Ovary (tissue), 10 donors: ENCODE measurements at places on chromosomes 3 and 15.
A peak's percentile ranks its signal among the peaks of the same experiment; 100 is the strongest.

DNA sequence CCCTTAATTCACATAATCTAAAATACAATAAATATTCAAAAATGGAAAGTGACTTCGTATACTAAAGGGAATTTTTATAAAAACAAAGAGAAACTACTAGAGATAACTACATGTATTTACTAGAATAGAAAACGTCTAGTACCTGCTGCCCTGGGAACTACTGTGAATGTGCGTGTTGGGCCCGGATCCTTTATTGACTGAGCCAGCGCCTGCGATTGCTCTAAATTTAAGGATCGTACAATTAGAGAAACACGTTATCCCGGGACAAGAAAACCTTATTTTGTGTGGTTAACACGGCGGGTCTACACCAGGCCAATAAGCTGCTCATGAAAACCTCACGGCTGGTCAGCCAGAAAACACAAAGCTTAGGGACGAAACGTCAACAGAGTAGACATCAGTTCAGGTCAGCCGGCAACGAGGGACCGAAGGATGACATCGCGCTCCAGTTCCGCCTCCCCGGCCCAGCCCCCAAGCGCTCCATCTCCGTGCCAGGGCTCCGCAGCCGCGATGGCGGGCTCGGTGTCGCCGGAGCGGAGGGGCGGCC is 555 bp downstream of the TM2D3 start:
- peak; percentile 45 for DNase-seq

DNA sequence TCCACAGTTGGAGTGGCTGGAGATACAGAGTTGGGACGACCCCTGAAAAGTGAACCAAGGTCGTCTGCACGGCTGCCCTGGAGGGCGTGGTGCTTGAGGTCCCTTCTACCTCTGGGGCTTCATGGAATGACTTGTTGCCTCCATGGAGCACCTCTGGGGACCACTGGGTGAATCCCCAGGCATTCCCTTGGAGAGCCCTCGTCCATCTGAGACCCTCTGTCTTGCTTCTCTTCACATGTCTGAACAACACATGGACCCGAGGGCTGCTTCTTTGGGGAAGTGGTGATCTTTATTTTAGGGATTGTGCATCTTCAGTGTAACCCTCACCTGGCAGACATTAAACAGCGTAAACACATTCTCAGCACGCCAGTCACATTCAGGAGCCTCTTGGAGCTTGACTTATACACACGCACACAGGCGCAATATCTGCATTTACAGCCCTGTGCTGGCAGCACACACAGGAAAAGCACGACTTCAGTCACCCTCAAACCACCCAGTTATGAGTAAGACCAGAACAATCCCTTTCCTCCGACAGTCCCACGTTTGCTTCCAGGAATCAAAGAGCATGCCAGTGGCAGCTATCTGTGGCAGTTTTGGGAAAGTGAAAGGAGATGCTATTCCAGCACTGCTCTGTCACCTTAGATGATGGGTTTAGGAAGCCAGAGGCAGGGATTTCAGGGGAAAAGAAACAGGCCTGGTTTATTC is 12.6 kb downstream of the FAM107A start:
- no peak for DNase-seq

DNA sequence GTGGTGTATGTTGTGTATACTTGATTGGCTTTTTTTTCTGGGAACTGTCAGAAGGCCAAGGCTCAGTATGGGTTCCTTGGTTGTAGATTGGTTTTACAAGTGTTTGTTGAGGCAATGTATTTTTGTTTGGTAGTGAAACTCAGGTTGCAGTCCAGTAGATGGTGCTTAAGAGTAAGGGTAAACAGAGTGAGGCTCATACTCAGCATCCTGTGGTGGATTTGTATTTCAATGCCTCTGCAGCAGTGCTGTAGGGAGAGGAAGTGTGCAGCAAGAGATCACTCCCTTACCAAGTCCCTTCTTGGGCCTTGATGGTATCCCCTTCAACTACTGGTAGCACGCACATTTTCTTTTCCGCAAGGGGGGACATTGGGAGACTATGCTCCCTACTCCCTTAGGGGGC is 428.5 kb upstream of the CNTN3 start:
- no peak for DNase-seq

- DNase-seq, result peak; percentile 40
Observed at GRCh38 chr3:115512565-115513415, 110.5 kb upstream of the GAP43 start.

DNA sequence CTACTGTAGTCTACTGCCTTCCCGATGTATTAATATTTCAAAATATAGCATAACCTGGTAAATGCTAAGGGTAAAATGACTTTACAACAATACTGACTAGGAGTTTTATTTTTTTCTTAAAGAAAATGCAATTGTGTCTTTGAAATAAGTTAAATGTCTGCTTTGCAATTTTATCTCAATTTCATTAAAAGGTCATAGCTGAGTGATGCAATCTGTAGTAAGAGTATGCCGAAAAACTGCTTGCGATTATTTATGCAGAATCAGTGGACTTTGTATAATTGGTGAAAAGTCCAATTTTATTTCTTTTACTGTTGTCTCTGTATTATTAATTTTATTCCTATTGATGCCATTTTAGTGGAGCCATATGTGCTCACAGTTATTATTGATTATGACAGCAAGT is 1143.6 kb upstream of the EPHA6 start:
- DNase-seq, result no peak

DNA sequence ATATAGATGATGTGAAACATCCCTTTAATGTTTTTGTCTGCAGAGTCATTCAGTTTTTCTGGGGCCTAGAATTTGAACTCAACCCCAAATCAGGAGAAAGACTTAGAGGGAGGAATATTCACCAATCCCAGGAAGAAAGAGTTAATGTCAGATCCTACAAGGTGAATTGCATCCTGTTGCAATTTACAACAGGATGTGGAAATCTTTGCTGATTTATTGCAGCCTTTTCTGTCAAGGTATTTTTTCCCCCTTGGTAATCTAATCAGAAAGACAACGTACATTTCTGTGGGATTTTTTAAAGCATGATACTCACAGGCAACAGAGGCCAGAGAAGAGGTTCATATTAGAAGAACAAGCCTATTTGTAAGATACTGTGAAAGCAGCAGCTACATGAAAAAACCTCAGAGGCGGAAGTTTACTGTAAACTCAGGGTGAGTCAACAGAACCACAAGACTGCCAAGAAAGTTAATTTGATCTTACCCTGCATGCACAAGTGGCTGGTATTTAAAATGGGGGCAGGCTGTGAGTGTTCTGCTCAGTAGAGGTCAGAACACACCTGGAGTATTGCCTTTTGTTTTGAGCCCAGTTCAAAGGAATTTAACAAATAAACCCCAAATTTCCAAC is 531.9 kb downstream of the AGBL1 start:
- DNase-seq, result no peak

DNA sequence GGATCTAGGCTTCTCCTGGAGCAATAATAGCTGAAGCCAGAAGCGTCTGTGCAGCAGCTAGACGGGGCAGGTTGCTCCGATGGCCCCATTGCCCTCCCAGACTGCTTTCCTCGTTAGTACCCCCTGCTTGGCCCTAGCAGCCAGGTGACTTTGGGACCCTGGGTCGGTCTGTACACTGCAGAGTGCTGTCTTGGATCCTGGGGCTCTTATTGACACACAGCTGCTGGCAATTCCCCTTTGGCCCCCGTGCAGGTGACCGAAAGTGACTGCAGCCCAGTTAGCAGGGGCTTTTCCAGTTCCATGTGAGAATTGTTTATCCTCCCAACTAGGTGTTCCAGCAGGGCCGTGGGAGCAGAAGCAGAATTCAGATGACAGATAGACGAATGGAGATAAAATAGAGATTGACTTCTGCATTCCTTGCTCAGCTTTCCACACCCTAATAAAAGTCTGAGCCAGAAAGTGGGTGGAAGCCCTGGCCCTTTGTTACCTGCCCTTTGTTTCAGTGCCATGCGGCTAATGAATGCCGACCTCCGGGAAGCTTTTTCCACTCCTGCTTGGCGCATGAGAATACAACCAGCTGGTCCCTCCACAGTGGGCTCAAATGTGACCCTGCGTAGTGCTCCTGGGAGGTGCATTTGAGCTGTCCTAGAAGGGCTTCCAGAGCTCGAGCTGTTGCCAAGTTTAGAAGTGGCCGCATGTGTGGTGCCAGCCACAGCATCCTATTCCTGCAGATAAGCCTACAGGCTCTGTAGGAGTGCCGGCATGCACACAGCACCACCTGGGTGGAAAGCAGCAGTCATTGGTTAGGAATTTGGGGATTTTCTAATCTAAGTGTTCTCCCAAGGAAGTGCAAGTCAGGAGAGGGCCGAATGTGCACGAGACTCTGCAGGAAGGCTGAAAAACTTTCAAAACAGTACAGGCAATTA is 94.4 kb downstream of the SLCO3A1 start:
- no peak for DNase-seq

DNA sequence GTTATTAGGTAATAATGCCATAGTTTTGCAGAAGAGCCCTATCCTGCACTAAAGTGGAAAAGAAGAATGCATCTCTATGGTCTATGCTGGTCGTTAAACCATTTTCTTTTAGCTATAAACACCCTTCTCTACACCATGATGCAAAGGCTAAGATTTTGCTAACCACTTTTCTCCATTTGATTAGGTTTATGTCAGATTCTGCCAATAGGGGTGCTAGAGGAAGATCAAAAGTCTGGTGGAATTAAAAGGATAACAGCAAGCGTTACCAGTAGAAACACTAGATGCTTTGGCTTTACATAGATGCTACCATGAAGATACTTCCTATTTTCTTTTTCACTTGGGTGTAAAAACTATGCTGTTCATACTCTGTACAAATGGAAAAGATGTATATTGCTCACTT is 669.8 kb upstream of the ARPP21 start:
- no peak for DNase-seq

- DNase-seq, result no peak
Observed at GRCh38 chr3:194072097-194072428, 63.9 kb upstream of the HES1 start.

DNA sequence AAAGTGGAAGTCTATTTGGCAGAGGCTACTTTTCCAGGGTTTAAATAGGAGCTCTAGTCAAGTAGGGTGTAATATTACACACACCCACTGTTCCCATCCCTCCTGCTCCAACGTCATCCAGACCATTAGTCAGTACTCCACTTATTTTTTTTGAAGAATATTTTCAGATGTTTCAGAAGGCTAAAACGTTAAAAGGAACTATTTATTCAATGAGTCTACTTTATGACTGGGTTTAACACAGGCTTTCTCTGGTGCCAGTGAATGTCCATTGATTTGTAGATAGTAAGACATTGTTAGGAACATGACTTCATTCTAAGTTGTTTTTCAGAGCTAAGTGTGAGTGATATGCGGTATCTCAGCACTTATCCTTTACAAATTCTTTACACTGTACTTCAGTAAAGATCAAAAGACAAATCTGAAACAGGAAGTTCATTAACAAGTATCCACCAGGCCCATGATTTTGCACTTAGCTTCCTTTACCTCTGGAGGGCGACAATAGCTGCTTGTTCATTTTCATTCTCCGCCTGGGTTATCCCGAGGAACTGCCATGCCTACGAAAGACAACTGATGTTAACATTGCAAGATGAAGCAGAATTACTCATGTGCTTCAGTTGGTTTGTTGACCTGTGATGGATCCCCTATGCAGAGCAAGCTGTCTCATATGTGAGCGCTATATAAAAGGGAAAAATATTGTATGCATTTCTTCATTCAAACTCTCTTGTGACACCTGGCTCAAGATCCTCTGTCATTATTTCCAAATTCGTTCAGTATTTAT is 158.7 kb downstream of the USP13 start:
- no peak for DNase-seq

GRCh38 chr3:82259994-82260393 is 498.5 kb upstream of the GBE1 start:
- DNase-seq, result no peak

GRCh38 chr3:4525560-4526223 is 32.5 kb downstream of the ITPR1 start:
- DNase-seq, result no peak

DNA sequence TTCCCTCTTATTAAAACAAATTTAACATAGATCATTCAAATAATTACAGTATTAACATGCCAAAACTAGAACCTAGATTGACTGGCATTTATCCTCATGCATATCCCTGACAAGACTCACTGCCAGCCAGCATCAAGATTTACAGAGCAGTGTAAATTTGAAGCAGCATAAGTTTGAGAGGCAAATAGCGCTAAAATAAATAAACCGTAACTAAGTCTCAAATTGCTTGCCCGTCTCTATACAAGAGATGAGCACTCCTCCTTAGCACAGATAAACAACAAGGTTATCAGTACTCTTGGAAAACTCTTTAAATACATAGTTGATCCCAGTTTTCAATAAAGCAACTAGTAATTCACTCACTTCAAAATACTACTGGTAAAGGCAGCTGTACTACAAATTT is 29.6 kb downstream of the MSL2 start:
- DNase-seq, result no peak

- DNase-seq, result no peak
Observed at GRCh38 chr3:160200353-160200752, 24.9 kb upstream of the C3orf80 start.

DNA sequence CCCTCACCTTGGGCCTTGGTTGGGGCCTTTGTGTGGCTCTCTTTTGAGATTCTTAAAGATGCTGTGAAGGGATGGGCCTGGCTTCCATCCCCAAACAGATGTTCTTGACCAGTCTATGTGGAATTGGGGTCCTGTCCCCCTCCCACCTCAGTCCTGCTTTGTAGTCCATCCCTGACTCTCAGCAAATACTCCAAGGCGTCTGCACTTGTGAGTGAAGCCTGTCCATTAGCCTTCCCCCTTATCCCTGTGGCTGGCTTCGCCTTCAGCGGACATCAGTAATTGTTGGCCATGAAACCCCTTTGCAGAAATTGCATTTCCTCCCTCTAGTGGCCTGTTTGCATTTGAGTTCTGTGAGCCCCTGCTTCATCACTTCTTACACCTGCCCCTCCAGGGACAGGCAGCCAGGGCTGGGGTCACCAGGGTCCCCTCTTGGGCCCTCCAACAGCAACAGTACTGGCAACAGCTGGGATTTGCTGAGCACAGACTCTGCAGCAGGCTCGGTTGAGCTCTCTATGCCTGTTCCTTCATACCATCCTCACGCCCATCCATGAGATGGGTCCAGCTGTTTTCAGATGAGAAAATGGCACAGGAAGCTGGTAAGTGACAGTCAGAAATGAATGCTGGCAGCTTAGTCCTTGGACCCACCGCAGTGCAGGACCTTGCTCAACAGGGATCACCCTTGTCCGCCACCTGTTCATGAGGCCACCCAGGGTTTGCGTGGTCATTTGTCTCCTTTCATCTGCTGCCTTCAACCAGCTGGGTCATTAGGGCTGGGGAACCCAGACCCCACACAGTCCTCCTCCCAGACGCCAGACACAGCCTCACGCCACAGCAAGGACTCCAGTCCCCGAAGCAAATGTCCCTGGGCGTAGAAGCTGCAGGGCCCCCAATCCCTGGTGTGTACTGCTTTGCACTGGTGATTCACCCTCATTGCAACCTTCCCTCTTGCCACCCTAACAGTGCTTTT is 8.9 kb upstream of the LRRK1 start:
- peak; percentile 6 for DNase-seq

DNA sequence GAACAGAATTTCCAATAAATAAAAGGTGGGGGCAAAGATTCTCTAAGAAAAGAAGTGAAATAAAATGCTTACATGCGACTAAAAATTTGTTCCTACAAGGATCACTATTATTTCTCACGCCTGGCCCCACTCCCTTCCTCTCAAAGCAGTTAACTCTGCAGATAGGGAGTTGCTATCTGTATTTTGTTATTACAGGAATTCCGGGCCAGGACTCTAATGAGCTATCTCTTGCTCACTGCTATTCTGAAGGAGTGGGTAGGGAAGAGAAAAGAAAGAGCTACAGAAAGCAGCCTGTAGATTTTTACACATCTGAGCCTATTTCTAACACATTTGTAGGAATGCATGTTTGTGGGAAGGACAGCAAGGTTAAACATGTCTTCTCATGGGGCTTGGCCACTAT is 140.4 kb downstream of the PCCB start:
- DNase-seq, result no peak
